ENCODE measurements at places on chromosomes 16 and 17.

GRCh38 chr16:78791011-78791410, 691.6 kb downstream of the WWOX start:
- no peak for DNase-seq

DNA sequence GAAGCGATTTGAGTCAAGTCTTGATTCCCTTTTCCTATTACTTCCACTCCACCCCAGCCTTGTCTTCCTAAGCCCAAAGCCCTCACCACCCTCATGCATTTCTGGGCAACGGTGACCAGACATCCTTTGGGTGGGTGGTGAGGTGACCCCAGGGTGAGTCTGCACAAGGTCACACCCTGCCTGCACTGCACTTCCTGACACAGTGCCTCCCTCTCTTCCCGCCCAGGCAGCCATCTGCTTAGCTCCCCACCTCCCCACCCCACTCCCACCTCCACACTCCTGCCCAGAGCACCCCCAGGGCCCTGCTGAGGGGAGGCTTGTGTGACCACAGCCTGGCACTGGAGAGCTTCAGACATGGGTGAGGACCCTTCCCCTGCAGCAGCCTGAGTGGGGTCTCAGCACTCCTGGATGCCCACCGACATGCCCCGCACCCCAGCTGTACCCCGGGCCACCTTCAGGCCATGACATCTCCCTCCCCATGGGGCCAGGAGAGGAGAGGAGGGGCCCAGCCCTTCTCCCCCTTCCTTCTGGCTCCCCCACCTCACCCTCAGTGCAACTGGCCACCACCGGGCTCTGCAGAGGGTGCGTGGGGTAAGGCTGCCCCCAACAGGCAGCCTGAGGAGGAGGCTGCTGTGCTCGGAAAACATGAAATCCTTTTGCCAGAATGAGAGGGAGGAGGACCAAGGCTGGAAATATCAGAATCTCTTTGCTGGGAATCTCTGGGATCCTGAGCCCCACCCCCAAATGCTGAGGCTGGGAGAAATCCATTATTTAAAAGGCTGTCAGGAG, 68.6 kb downstream of the CCT6B start:
- peak; percentile 56 for DNase-seq

DNA sequence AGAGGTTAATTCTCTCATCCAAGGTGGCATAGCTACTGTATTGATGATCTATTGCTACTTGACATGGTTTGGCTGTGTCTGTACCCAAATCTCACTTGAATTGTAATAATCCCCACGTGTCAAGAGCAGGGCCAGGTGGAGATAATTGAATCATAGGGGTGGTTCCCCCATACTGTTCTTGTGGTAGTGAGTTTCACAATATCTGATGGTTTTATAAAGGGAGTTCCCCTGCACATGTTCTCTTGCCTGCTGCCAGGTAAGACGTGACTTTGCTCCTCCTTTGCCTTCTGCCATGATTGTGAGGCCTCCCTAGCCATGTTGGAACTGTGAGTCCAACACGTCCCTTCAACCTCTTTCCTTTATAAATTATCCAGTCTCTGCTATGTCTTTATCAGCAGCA, 22.9 kb upstream of the CPPED1 start:
- DNase-seq: no peak

DNA sequence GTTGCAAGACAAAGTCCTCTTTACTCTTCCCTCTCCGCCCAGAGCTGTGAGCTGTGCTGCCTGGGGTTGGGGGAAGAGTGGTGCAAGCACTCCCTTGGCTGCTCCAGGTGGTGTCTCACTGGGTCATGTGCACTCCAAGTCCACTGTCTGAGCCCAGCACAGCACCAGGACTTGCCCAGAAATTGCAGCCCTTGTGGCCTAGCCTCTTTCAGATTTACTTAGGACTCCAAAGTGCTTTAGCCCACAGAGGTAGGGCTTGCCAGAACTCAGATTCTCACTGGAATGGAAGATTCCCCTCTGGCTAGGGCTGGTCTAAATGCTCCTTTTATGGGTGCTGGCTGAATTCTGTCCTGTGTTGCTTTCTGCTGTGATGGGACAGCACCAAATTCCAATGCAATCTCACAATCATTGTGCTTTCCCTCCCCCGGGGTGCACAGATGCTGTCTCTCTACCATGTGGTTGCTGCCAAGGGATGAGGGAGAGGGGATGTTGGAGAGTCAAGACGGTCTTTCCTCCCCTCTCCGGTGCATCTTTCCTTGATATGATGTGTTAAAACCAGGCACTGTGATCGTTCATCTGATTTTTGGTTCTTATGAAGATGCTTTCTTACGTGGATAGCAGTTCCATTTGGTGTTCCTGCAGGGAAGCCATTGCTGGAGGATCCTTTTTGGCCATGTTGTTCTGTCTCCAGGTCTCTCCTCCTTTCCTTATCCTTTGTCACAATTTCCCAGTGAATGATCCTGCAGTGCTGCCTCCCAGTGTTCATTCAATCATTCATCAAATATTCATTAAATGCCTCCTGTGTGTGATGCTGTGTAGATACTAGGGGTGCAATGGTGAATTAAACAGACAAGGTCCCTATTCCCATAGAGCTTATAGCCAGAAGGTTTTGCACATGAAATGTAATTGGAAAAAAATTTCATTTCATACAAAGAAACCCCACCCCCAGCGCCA, 216.3 kb downstream of the SPECC1 start:
- peak; percentile 72 for DNase-seq

GRCh38 chr17:81263371-81264181, 24.5 kb downstream of the NDUFAF8 start:
- DNase-seq: no peak

- no peak for DNase-seq
Observed at GRCh38 chr17:17111401-17112393, 69.4 kb downstream of the MPRIP start.

DNA sequence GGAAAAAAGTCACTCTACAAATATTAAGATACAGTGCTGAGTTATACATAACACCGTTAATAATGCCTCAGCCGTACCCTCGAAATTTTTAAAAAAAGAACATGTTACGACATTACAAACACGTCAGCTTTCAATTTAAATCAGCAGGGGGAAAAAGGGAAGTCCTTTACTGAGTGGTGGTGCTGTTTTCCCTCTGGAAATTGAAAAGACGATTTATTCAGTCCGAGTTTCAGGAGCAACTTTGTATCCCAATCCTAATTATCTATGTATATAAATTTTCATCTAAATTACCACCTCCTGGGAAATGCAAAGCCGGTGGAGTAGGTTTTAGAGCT, 1.3 kb downstream of the NETO2 start:
- DNase-seq: peak; percentile 17

- DNase-seq: no peak
Observed at GRCh38 chr16:71467810-71468209, 5.8 kb upstream of the ZNF23 start.

DNA sequence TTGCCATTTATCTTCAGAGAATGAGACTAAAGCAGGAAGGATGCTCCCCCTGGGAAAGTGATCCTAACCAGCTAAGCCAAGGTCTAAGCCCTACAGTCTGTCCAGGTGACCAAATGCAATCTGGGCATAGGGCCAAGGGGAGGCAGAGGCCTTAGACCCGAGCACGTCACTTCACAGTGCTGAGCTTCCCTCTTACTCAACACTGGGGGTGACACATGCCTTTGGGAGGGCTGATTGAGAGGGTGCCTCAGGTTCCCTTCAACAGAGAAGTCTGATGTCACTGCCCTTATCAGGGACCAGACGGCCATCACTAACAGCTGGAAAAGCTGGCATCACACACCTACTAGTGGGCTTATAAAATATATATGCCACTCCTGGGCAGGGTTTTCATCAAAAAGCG, 4.0 kb downstream of the CIAO2B start:
- no peak for DNase-seq

- peak; percentile 81 for DNase-seq
Observed at GRCh38 chr16:457732-458400, 32.4 kb downstream of the RAB11FIP3 start.

DNA sequence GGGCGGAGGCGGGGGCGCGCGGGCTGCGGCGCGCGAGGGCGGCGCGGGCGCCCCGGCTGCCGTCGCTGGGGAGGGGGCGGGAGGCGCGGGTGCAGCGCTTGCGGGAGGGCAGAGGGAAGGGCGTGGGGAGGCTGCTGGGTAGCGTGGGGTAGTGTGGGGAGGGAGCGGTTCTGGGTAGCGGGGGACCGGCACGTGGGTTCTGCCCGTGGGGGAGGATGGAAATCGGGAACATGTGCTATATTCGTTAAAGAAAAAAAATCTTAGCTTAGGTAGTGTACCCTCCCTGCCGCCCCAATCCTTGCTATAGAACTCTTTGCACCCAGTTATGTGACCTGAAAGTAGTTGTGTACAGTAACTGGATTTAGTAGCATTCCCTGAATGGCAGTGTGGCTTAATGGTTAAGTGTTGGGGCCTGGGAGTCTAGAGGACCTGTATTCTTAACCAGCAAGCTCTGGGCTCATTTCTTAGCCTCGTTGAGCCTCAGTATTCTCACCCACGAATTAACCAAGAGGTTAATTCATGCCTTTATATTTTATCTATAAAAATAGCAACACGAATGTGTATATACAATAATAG, 646 bp downstream of the RABEP1 start:
- peak; percentile 42 for DNase-seq

DNA sequence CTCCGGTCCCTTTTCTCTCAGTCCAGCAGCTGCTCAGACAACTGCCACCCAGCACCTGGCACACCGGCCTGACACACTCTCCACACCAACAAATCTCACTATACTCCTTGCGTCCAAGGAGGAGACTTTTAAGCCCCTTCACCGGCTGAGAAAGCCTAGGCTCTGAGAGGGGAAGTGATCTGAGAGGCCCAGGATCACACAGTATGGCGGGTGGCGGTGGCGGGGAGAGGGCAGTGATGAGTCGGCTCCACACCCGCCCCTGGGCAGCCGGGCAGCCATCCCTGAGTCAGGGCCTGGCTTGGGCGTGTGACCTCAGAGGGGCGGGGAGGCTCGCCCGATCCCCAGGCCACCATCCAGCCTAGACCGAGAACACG, 569 bp downstream of the FLII start:
- DNase-seq: peak; percentile 75

GRCh38 chr17:76075364-76076145, 974 bp downstream of the GALR2 start:
- no peak for DNase-seq

- DNase-seq: peak; percentile 26
Observed at GRCh38 chr16:47463771-47464624, 2.9 kb downstream of the PHKB start.

GRCh38 chr16:53803998-53804397, 100.0 kb downstream of the FTO start:
- DNase-seq: no peak

- no peak for DNase-seq
Observed at GRCh38 chr16:29820730-29821642, 724 bp downstream of the MVP start.

DNA sequence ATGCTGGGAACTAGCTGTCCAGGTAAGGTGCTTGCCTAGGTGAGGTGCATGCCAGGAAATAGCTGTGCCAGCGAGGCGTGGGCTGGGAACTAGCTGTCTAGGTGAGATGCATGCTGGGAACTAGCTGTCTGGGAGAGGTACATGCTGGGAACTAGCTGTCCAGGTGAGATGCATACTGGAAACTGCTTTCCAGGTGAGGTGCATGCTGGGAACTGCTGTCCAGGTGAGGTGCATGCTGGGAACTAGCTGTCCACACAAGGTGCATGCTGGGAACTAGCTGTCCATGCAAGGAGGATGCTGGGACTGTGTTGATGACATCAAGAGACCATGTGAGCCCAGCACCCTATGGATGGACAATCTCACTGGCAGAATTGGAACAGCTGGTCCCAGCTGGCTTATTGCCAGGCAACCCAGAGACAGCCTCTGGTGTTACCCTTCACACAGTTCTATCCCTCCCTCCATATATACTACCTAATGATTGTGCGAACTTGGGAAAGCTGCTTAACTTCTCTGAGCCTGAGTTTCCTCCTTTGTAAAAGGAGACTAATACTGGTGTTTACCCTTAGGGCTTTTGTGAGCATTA, 479.9 kb upstream of the RBFOX1 start:
- DNase-seq: no peak

DNA sequence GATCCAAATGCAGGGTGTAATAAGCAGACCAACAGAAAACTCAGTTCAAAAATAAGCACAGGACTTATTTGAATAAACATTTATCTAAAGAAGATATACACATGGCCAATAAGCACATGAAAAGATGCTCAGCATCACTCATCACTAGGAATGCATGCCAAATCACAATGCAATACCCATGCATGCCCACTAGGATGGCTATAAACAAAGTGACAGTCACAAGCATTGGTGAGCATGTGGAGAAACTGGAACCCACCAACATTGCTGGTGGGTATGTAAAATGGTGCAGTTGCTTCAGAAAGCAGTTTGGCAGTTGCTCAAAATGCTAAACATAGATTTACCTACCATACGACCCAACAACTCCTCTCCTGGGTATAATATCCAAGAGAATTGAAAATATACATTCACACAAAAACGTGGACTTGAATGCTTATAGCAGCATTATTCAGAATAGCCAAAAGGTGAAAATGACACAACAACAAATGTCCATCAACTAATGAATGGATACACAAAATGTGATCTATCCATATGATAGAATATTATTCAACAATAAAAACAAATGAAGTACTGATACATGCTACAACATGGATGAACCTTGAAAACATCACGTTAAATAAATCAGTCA, 20.1 kb downstream of the UBE2O start:
- no peak for DNase-seq

DNA sequence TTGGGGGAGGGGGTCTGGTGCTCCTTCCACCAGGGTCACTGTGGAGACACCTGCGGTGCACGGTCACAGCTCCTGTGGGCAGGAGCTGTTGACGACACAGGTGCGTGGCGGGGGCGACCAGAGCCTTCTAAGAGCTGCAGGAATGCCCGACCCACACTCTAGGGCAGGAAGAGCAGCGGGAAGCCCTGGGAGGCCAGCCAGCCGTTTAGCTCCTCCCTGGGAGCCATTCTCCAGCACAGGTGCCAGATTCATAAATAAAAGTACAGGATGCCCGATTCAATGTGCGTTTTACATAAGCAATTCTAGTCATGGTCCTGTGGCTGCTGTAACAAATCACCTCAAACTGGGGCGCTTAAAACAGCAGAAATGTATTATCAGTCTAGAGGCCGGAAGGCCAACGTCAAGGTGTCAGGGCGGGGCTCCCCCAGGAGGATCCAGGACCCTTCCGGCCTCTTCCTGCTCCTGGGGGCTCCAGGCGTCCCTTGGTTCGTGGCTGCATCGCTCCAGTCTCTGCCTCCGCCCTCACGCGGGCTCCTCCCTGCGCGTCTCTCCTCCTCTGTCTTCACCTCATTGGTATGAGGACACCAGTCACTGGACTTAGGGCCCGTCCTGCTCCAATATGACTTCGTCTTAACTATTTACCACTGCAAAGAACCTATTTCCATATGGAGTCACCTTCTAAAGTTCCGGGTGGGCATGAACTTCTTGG, 155.4 kb downstream of the FOXL1 start:
- no peak for DNase-seq

DNA sequence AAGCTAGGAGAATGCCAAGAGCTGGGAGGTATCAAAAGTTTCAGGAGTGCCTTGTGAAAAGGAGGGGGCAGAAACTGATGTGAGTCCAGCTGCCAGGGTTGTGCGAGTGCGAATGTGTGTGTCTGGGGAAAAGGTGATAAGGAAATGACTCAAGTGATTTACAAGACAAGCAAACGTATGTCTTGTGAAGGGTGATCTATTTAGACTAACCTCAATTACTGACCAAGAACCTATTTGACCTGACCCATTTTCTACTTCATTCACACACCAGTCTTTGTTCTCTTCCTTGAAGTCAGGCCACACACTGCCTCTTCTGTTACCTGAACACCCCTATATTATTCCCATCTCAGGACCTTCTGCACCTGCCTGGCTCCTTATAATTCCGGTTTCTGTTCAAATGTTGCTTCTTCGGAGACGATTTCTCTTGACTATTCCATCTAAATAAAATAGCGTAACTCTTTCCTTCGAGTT, 1.0 kb downstream of the GDE1 start:
- no peak for DNase-seq

Data from Ammon's horn (tissue), 1 donor.